ENCODE measurements at places on chromosomes 16 and 17.

DNA sequence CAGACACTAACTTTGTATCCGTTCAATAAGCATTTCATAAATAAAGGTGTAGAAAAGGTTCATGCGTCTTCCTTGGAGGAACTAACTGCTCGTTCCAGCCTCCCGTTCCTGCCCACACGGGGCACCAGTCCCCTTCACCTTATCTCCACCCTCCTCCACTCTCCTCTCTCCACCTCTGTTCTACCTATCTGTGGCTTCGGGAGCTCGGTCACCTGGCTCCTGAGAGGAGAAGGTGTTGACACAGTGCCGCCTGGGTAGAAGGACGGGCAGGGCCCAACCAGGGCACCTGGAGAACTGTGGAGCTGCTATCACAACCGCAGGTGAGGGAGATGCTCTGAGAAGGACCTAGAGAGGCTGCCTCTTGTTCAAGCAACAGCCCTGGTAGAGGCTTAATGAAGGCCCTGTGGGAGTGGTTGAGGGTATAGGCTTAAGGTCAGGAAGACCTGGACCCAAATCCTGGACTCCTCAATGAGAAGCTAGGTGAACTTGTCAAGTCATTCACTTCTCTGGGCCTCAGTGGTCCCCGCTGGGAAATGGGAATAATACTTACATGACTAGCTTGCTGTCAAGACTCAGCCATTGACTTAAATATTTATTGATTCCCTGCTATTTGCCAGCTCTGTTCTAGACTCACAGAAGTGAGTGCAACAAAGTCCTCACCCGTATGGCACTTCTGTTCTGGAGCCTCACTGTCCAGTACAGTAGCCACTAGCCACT, 9.6 kb upstream of the MINK1 start:
- no peak for DNase-seq

DNA sequence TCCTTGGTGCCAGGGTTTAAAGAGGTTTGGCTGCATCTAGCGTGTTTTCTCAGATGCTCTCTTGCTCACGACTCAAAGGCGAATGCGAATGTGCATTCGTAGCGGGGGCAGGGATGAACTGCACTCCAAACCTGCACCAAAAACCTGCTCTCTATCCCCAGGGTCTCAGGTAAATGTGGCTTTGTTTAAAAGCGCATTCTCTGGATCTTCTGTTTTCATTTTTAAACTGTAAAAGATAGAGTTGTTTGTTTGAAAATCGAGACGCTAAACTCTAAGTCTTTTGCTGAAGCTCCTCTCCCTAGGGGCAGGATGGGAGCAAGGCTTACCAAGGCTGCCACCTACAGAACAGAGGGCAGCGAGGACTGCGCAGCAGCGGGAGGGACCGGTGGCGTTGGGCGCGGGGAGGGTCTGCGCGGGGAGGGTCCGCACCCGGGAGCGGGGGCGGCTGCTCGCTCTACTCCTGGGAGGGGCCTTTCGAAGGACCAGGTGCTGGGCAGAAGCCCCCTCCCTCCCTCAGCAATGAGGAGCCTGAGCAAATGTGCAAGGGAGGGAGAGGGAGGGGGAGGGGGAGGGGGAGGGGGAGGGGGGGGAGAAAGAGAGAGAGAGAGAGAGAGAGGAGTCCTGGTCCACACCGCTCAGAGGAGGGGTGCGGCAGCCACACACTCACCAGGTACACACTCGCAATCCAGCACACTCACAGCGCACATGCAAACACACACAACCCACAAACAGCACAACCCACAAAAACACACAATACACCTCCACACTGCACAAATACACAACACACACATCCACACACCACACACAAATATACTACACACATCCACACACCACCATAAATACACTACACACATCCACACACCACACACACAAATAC, 142.8 kb downstream of the GRIN2A start:
- DNase-seq = peak; percentile 36

DNA sequence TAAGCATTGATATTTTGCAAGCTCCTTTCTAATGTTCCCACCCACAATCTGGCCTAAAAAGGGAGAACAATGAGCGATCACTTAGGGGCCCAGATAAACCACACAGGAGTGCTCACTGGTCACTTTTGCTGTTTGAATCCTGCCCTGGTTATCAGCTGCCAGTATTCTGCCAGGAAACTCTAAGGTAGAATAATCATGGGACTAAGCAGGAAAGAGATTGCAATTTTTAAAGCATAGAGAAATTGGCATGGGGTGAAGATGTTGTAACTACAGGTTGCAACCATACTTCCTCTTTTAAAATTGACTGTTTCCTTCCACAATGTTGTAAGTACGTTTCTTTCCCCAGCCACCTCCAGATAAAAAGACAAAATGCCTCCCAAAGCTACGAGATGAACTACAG, 251.2 kb upstream of the CDH11 start:
- DNase-seq = no peak

DNA sequence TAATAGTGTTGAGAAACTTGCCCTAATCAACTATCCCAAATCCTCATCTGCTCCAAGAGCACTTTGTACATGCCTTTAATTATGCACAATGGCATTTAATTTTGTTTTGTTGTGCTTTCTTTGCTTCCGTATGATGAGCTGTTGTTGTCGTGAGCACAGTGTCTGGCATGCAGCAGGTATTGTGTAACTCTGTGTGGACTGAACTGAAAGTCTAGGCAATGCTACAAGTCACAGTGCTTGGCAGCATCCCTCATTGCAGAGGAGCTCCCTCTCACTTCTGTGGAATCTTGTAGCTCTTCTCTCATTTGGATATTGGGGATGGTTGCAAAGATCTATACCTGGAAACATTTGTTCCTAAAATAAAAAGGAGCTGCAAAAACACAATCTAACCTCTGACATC, 502.2 kb upstream of the CA10 start:
- no peak for DNase-seq

DNA sequence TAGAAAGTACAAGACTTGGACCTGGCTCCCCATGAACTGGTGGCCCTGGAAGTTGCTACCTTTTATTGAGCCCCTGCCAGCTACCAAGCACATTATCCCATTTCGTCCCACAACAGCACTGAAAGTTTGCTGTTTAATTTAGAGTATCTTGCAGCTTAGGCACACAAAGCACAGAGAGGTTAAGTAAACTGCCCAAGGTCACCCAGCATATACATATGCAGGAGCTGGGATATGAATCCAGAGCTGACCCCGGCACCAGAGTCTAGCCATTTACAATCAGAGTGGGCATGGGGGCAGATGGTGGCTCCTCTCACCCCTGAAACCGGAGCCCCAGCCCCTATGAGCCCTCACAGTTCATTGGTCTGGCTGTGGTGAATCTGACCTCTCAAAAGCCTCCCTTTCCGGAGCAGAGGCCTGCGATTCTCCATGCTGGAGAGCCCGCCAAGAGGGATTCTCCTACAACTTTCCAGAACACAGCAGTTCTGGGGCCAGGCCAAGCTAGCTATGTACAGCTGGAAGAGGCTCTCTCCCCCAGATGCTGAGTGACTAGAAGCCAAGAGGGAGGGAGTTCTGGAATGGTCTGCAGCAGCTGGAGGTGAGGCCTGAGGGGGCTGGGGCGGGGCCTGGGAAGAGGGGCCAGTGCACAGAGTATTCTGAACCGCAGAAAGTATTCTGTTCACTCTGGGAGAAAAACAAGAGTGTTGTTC, 58.3 kb downstream of the SREBF1 start:
- no peak for DNase-seq

GRCh38 chr16:23848958-23849357, 13.2 kb downstream of the PRKCB start:
- no peak for DNase-seq

DNA sequence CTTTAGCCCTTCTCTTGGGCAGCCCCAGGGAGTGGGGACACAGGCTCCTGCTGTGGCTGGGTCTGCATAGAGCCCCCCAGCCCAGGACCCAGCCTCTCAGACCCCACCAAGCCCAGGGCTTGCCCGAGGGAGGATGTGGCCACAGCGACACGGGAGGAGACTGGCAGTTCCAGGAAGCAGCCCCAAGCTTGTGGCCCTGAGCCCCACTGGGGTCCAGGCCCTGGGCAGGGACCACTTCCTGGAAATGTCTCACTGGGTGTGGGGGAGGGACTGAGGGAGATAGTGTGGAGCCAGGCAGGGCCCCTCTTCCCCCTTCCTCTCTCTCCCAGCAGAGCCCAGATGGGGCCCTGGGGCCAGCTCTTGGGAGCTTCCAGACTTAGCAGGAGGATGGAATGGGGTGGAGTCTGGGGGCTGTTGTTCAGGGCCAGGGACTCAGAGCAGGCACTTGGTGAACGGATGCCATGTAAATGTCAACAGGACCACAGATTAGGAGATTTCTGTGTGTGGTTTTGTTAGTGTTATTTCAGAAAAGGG, 35.3 kb downstream of the ADGRG5 start:
- DNase-seq = no peak

DNA sequence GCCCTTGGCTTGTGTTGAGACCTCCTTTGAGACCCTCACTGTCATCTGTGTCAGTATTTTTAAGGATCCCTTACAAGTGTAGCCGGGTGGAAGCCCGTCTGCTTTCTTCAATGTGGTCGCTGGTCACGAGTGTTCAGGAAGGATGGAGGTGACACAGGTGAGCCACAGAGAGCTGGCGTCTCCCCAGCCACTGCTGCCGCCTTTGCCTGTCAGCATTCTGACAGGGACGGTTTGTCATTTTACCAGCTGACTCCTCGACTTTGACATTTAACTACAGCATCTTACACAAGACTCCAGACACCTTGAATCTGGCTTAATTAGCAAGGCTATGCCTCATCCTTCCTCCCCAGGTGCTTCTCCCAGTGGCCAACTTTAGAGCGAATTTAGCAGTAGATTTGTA, 56.3 kb upstream of the MPHOSPH6 start:
- DNase-seq = no peak

DNA sequence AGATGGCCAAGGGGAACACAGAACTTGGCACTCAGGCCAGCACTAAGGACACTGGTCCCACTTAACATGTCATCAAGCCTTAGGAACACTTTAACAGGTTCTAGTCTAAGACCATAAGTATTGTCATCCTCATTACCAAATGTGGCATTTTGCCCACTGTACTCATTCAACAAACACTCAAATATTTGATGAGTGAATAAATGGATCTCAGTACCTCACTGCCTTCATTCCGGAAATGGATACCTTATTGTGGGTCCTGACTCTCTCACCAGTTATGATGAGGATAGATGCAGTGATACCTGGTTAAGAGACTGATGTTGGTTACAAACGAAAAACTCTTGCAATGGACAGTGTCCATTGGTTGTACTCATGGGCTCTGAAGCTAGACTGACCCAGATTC, 455.2 kb upstream of the DYNLRB2 start:
- DNase-seq = no peak

DNA sequence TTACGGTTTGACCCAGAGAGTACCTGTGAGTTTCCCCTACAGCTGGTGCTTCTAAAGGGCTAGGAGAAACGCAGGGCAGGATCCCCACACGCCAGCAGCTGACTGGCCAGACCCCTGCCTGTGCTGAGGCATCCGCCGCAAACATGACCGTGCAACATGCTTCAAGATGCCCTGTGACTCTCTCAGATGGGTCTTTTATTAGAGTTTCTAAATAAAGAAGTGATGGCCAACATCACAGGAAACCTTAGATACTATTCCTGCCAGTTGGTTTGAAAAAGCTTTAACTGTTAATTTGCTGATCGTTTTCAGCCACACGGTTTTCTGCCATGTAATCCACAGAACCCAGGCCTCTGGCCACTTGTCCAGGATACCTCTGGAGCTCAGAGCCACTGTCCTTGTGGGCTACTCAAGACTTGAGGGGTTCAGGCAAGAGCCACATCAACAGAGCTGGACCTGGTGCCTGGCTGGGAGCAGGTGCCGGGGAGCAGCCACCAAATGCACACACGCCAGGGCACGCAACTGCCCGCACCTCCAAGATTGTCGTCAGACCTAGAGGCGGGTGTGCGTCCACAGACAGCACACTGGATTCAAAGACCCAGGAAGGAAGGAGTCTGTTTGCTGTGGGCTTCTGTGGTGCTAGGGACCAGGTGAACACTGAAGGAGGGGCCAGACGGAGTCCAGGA, 118.4 kb downstream of the ZNF778 start:
- no peak for DNase-seq

GRCh38 chr17:2067048-2067561, 12.2 kb downstream of the HIC1 start:
- DNase-seq = no peak

GRCh38 chr16:79074951-79075350, 525.6 kb downstream of the MAF start:
- DNase-seq = no peak

DNA sequence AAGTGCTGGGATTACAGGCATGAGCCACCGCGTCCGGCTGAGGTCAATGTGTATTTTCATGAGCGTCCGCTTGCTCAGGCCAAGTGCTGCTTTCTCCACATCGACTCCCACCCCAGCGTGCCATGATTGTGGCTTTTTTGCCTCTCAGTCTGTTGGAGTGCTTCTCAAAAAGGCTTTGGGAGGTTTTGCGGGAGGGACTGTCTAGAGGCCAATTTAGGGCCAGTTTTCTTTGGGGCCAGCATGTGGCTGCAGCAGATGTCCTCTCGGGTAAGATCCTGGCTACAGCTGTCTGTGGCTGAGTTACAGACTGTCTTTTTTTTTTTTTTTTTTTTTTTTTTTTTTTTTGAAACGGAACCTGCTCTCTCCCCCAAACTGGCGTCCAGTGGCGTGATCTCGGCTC, 6.5 kb downstream of the C16orf90 start:
- no peak for DNase-seq
